ENCODE measurements at places on chromosomes 7 and 10.

GRCh38 chr7:123485187-123485586 lies 49.2 kb downstream of the IQUB start:
- DNase-seq, result no peak

- DNase-seq, result no peak
Measured at GRCh38 chr10:87519582-87519981, 14.9 kb downstream of the MINPP1 start.

DNA sequence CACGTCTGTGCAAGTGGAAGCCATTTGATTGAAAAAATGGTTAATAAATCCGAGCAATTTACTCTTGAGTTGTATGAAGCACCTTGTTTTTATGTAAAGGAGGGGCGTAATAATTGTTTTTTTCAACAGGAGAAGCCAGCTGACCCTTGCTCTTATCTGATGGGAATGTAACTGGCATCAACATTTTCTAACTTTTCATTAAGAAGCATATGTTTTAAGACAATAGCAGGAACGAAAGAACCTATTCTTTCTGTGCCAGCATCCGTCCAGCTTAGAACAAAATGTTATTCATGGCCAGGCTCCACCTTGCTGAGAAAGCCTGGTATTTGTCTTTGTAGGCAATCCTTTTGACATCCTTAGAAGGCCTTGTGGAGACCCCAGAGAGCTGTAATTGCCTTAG lies 22.2 kb upstream of the AFAP1L2 start:
- DNase-seq, result no peak

- DNase-seq, result no peak
Measured at GRCh38 chr10:44415121-44415520, 30.2 kb upstream of the CXCL12 start.

- DNase-seq, result no peak
Measured at GRCh38 chr7:98137134-98137825, 30.6 kb downstream of the LMTK2 start.

GRCh38 chr7:126501617-126502016 lies 751.1 kb downstream of the GRM8 start:
- DNase-seq, result no peak

DNA sequence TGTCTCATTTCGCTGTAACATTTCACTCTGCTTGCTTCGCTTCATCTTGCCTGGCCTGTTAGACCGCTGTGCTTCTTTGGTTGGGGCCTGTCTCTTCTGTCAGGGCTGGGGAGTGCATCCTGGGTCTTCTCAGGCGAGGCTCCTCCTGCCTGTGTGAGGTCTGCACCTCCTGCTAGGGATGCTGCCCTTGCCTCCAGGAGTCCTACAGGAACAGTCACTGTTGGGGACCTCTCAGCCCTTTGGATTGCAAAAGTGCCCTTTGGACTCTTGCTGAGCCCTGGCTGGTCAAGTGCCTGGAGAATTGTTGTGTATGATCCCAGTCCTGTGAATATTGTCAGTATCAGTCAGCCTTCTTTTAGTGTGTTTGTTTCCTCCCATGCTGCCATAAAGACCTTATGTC lies 84.1 kb downstream of the MDFIC start:
- no peak for DNase-seq

DNA sequence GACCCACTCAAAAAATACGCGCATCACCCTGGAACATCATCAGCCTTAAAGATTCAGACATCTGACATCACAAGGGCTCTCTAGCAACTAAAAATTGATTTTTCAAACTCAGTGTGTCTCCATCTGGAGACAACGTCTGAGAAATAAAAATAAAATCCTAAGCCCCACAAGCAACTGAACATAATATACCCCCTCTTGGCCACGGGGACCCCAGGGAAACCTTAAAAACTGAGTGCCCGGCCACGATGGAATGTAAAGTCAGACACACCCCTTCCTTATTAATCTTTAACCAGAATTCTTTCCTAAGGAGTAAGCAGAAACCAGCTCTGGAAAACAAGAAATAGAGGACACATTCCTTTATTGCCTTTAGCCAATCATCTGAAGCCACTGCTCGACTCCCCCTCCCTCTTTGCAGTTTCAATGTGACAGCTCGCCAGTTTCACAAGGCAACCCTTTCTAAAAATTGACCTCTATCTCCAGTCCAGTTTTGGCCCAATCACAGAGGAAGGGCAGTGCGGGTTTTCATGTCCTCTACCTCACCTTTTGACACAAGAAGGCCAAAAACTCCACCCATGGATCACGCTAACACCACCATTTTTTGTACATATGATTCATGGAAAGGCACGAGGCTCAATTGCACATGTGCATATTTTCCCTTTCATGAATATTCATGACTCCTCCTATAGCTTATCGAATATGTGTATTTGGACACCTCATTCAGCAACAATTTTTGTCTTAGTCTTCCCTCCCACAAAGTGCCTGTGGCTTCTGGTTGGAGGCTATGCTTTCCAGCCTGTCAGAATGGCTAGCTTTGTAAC lies 24.2 kb downstream of the IFIT3 start:
- no peak for DNase-seq

DNA sequence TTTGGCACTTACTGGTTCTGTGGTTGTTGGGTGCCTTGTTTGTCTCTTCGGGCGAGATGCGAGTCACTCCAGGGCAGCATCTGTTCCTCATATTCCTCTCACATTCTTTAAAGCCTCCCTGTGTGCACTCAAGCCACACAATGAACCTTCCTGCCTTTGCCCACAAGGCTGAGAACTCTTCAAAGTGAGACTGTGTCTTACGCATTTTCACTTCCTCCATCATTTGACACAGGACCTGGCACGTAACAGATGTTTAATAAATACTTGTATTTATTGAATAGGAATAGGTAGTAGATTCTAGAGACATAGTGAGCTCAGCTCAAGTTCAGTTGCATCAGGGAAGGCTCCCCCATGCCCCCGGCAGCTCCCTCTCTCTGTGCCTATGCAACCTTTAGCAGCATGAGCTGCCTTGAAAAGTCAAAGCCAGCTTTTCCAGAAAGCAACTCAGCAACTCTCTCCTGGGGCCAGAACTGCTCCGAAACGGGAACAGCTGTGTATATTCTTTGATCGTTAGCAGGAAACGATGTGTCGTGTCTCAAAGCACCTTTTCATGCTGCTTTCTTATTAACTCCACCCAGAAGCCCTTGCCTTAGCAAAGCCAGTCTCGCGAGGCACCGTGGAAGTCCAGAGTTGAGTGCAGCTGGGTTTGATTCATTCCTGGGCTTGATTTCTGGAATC lies 97.5 kb downstream of the PFKFB3 start:
- DNase-seq, result no peak

DNA sequence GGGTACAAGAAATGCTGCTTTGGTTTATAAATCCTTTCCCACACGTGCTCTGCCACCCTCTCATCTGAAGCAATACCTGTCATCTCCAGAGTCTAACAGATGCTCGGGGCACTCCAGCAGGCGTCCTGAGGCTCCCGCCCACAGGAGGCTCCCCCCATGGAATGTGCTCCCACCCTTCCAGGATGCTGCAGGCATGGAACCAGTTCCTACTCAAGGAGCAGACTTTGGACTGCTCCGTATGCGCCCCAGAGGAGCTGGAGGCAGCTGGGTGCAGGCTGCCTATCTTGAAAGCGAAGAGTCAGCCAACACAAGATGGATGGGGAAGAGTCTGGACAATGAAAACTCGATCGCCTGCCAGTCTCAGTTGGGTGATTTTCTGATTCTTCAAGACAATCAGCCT lies 75.4 kb downstream of the VOPP1 start:
- DNase-seq, result no peak

DNA sequence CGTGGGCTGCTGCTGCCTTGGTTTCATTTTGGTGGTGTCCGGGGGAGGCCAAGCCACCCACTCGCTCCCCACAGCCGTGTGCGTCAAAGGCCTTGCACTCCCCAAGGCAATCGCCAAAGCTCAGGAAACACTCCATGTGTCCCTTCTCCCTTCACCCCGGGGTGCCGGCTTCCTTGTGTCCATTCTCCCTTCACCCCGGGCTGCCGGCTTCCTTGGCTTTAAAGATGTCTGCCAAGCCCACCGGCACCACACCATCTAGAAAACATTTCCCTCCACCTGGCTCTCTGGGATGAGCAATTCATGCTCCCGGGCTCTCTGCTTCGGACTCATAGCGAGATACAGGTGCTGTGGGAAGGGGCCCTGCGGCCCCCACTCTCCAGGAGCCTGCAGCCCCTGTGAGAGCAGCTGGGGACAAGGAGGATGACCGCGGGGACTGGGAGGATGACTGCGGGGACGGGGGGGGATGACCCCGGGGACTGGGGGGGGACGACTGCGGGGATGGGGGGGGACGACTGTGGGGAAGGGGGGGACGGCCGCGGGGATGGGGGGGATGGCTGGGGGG lies 322.1 kb downstream of the DNAJB6 start:
- DNase-seq, result no peak

GRCh38 chr7:19116121-19117090 lies 1.0 kb downstream of the TWIST1 start:
- no peak for DNase-seq

- no peak for DNase-seq
Measured at GRCh38 chr7:80918399-80918798, 452 bp downstream of the SEMA3C start.

GRCh38 chr7:124423863-124424262 lies 341.7 kb downstream of the GPR37 start:
- no peak for DNase-seq

DNA sequence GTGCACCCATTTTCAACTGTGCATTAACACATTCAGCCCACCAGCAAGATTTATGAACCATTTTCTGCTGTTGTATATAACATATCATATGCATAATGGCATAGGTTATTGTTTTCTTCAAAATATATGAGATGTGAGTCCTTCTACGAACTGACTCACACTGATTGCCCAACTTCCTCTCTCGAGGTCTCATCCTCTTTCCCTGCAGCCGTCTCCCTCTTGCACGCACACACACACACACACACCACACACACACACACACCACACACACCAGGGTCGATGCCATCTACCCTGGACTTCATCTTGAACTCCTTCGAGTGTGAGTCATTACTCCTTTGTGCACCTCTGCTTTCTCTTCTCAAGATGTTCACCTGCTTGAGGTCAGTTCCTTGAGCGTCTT lies 36.7 kb downstream of the EGFR start:
- no peak for DNase-seq

- DNase-seq, result no peak
Measured at GRCh38 chr10:99536338-99537085, 3.8 kb downstream of the NKX2-3 start.

DNA sequence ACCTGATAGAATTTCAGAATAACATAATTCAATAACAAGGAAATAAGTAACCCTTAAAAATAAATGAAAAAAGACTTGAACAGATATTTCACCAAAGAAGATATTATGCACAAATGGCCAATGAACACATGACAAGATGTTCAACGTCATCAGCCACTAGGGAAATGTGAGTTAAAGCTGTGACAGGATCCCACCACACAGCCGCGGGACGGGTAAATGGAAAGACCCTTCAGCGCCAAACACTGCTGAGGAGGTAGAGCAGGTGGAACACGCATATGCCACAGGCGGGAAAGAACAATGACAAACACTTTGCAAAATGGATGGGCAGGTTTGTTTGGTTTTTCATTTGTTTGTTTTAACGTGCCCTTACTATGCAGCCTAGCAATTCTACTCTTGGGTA lies 86.1 kb upstream of the RNF32 start:
- DNase-seq, result no peak

DNA sequence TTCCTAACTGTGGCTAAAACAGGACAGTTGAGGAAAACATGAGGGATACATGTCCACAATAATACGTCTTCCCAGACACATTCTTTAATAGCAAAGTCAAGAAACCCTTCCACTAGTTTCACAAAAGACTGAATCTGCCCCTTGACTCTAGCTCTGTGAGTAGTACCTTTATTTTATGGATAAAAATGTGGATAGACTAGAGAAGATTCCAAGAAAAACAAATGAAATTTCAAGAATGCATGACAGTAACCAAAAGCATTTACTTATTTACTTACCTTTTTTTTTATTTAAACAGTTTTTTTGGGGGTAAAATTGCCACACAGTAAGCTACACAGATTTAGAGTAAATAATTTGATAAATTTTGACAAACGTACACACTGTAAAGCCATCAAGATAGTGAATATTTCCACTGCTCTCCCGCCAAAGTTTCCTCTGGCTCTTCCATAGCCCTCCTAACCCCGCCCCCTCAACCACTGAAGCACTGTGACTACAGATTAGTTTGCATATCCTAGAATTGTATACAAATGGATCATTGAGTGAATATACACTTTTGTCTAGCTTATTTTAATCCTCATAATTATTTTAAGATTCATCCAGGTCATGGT lies 420.4 kb upstream of the ZMIZ1 start:
- DNase-seq, result no peak

GRCh38 chr7:116859323-116859722 lies 3.1 kb upstream of the CAPZA2 start:
- DNase-seq, result no peak

DNA sequence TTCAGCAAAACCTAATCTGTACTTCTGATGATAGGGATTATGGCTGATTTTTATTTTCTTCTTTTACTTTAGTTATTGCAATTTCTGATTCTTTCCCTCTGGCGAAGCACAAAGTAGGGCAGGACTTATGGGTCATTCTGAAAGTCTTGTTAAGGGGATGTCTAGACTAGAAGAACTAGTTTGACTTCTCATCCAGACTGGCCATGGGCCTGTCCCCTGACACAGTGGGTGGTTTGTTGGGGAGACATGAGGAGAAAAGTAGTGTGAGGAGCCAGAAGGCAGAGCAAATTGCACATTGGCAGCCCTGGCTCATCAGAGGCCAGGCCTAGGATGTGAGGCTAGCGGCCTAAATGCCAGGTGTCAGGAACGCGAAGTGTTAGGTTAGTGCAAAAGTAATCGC lies 152.8 kb downstream of the RTKN2 start:
- DNase-seq, result no peak

GRCh38 chr7:27191833-27192545 lies 7.0 kb upstream of the HOXA11 start:
- DNase-seq, result no peak

- no peak for DNase-seq
Measured at GRCh38 chr10:77727481-77727880, 89.9 kb upstream of the KCNMA1 start.

GRCh38 chr7:92768501-92769393 lies 67.6 kb downstream of the CDK6 start:
- DNase-seq, result no peak

- no peak for DNase-seq
Measured at GRCh38 chr7:27133409-27134231, 3.1 kb upstream of the HOXA4 start.

GRCh38 chr7:102302025-102302424 lies 15.4 kb downstream of the SH2B2 start:
- no peak for DNase-seq

GRCh38 chr7:149715476-149715875 lies 57.9 kb downstream of the ZNF467 start:
- no peak for DNase-seq

- DNase-seq, result peak; percentile 48
Measured at GRCh38 chr10:102419269-102420180, 940 bp upstream of the PSD start.

GRCh38 chr10:124708922-124709520 lies 35.2 kb downstream of the FAM53B start:
- no peak for DNase-seq

Data from activated naive CD4-positive, alpha-beta T cell (primary cell).